Renal pelvis (tissue), 12 donors: ENCODE measurements at places on chromosomes 16 and 17. TPM values are rescaled to one million over a fixed set of nuclear protein-coding genes. Genes with fewer than 3 reads are reported as not detected.

DNA sequence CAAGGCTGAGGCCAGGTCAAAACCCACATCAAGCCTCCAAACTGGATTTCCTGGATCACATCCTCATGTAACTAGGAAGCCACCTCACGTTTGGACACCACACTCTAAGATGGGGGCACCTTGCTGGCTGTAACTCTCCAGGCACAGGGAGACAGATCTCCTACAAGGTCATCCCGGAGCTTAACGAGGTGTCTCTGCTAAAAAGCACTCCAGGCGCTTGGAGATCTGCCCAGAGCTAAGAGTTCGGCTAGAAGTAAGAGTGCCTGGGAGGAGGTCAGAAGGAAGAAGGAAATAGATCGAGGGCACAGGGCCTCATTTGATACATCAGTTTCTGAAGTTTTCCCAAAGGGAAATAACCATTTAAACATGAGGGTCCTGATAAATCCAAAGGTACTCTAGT lies 15.9 kb downstream of the PSMB3 start:
- DNase-seq: no peak

DNA sequence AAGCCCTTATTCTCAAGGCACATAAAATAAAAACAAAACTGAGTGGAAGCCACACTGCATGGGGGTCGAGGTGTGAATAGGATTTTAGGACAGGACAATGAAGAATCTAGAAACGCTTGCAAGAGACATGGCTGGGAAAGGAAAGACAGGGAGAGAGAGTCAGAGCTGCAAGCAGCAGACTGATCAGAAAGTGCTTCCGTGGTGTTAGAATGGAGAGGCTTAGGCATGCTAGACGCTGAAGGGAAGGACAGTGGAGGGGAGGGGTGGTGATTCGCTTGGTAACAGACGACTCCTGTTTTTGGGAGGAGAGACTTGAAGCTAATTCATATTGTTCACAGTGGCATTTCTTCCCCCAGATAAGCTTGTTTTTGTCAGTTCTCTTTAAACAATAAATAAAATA lies 173.5 kb downstream of the AIPL1 start:
- DNase-seq: no peak

DNA sequence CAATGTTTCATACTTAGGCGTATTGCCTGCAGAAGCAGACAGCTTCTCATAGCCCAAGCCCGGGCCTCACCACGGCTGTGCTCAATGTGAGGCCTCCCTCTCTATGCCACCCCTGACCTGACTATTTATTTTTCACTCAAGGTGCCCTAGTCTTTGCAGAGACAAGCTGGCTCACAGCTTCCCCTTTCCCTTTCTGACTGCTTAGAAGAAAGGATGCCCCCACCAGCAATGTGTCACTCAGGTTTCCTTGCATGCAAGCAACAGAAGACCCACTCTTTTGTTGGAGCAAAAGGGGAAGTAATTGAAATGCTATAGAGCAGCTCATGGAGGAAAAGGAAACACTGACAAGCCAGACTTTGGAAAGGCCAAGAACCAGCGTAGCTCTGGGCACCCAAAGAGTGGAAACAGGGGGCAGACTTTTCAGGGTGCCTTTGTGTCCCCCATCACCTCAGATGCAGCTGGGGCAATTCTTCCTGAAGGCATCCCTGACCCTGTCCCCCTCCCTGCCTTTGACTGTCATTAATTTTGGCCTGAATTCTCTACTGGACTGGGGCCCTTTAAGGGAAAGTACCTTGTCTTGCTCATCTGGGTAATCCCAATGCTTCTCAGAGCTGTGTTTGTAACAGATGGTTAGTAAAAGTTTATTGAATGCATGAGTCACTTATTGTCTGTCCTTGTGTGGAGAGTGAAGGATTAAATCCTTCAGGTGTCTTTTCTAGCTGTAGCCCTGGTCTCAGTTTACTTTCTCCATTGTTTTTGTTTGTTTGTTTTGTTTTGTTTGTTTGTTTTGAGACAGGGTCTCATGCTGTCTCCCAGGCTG lies 17.8 kb downstream of the RGS9 start:
- no peak for DNase-seq

- no peak for DNase-seq
Measured at GRCh38 chr16:1193143-1193824, 31.8 kb downstream of the TPSG1 start.

DNA sequence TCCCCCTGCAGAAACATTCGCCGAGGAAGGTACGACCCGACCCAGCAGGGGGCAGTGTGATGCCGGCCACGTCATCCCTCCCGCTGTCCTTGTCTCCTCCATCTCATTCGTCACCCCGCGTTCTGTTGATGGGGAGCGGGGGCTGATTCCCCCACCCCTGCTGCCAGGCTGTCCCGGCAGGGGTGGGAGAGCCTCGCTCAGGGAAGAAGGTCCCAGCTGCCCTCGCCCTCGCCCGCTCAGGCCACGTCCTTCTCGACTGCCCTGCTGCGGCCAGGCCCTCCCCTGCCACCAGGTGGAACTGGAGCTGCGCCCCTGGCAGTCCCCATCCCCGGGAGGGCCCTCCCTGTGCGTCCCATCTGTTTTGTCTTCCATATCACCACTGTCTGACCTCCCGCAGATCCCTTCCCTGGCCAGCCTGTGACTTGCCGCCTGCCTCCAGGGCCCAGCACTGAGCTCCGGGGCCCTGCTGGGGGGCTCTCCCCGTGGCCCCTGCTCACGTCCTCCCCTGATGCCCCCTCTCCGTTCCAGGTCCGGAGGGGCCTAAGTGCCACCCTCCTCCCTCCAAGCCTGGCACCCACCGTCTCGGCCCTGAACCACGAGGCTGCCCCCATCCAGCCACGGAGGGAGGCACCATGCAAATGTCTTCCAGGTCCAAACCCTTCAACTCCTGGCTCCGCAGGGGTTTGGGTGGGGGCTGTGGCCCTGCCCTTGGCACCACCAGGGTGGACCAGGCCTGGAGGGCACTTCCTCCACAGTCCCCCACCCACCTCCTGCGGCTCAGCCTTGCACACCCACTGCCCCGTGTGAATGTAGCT lies 20.6 kb downstream of the ADAM11 start:
- peak; percentile 64 for DNase-seq

DNA sequence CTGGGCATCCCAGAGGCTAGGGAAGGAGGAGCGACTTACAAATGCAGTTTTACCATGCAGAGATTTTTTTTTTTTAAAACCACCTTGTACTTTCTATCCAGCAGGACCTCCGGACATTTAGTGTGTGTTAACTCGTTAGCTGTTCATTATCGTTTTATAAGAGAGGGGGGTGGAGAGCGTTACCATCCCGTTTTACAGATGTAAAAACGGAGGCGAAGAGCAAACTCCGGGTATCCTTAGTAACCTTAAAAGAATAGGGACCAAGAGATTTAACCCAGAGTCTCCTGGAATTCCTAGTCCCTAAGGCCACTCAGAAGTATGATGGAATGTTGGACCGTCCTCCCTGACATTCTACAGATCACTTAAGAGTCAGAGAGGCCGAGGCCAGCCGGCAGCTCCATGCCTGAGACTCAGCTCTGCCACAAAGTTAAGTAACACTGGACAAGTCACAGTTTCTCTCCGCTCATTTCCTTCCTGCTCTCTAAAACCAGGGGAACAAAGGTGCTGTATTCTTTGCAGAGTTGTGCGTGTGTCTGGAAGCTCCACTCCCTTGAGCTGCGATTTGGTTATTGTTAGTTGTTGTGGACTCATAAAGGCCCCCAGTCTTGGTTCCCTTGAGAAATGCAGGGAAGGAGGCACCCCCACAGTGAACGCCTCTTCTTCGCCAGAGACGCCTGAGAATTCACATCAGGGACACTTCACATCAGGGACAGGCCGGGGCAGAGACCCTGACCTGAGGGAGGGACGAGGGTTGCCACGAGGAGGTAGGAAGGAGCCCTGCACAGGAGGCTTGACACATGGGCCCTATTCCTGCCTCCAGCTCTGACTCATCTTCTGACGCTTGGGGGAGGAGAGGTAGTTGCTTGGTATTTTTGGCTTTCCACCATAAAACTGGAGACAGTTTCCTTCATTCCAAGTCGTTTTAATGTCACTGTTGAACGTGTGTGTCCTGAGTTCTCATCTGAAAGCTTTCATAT lies 1.2 kb downstream of the DUSP14 start:
- DNase-seq: no peak

- no peak for DNase-seq
Measured at GRCh38 chr16:84485255-84486010, 19.0 kb downstream of the MEAK7 start.

Gene MPG
- polyA plus RNA-seq: 32.2 TPM

Gene PVALEF
- polyA plus RNA-seq: 0.33 TPM

Gene LRRC46
- 3.6 TPM for polyA plus RNA-seq
